ENCODE measurements at places on chromosomes 3 and 15.

GRCh38 chr15:27681038-27681437 is 418.1 kb downstream of the OCA2 start:
- no peak for DNase-seq

DNA sequence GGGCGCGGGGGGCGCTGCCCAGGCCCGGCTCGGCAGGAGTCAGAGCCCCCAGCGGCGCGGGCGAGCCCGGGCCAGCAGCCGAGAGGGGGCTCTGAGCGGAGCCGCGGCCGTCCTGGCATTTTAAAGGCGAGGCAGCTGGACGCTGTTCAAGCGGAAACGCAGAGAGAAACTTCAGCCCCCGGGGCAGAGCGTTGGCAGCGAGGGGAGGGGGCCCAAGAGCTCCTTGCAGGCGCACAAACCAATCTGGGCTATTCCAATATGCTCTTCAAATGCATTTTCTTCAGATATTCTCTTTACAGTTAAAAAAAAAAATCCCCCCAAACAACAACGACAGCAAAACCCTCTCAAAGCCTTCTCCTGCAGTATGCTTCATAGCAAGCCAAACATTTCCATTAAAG is at the start of gene CTXND1:
Gene CTXND1, minus strand, starts transcription at position 93 of the 398 bp plus-strand sequence. CDS start 50,264 bp downstream, outside the sequence.
- DNase-seq, result no peak

- no peak for DNase-seq
Observed at GRCh38 chr3:10823516-10823818, 7.4 kb downstream of the SLC6A11 start.

- no peak for DNase-seq
Observed at GRCh38 chr3:11554666-11555065, 89.0 kb downstream of the VGLL4 start.

DNA sequence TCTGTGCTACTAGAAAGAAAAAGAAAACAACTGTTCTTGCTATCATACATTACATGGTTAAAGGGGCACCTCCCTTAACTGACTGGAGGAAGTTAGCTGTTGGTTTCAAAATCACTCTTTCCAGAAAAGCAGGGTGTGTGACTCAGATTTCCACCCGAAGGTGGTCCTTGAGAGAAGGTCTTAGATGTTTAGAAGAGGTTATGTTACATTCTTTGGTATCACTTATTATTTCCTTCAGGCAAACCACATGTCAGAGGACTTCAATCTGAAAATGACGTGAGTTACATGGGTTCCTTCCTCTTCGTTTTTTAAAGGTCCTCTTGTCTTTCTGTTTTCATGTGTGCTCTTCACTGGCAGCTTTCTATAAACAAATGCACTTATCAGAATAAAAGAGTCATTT is 307.9 kb upstream of the CBLB start:
- peak; percentile 18 for DNase-seq

DNA sequence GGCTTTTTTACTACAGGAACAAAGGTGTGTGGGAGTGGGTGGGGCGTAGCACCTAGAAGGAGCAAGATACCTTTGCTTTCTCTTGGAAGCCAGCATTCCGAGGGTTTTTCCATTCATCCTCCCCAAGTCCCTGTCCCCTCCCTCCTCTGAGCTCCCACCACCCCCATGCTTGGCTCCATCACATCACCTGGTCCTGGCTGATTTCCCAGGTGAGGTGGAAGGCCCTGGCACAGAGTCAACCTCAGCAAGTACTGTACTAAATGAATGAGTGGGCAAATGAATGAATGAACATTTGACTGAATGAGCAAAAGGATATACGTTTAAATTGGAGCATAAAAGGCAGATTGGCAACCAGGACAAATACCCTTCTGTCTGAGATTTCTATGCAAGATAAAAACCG is 45.4 kb downstream of the DZIP1L start:
- no peak for DNase-seq

- no peak for DNase-seq
Observed at GRCh38 chr3:171346582-171347300, 113.5 kb downstream of the TNIK start.

DNA sequence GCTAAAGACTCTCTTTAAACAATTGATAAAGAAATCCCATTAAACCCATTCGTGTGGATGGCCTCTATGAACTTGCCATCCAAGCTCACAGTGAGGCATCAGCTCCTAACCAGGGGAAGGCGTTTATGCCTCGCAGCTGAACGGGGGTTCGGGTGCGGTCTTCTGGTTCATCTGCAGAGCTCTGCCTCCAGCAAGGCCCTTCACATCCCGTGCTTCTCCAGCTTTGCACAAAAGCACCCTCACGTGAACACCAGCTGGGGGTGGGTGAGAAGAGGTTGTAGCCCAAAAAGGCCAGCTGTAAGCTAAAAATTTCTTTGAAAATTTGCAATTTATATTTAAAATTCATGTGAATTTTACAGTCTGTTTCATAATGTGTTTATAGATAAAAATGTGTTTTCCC is 39.5 kb upstream of the ZNF148 start:
- DNase-seq, result no peak

- DNase-seq, result no peak
Observed at GRCh38 chr3:49296781-49297411, 19.9 kb upstream of the C3orf62 start.

DNA sequence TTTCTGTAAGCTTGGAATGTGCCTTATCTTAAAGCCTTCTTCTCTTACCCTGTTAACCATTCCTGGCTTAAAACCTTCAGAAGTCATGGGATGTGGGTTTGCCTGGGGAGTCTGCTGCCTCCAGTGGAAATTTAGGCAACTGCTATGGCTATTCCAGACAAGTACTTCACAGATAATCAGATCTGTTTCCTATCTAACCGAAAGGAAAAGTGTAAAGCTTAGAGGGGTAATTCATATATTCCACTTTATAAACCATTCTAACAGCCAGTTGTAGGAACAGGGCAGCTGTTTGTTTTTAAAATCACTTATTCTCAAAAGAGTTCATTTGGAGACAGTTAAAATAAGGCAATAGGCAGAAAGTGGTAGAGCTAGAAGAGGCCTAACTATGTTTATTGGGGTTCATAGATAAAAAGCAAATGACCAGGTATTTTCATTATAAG is 219.9 kb downstream of the TCF12 start:
- DNase-seq, result no peak

DNA sequence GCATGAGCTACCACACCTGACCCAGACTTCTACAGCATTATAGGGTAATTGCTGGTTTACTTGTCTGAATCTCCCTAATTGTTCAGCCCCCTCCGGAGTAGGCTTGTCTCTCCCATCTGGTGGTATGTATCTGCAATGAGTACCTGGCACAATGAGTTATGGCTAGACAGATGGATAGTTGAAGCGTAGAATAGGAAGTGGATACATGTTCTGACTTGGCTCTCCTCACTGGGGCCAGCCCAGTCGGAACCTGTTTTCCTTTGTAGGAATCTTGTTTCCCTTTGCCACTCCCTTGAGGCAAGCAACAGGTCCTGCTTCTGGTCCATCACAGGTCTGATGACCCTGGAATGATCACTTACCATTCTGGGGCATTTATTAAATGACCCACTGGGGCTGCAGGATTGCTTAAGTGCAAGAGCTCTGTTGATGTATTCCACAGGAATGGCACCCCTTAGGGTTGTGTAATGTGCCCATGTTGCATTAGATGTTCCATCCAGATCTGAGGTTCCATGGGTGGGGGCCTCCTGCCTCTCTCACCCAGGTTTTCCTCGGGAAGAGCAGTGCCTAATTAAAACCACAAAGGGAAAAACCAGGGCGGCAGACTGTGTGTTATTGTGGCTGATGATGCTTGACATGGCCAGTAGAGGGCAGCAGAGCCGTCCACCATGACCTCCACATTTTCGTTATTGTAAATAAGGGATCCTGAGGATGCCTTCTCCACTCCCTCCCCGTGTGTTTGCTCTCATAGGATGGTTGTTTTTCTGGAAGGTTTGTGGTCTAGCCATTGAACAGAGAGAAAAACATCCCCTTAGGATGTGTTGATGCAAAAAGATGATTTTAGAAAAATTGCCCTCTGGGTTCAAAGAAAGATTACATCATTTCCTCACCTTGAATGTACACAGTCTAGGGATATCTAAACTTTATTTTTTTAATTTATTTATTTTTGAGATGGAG is 58.0 kb downstream of the CMTM8 start:
- DNase-seq, result peak; percentile 38

DNA sequence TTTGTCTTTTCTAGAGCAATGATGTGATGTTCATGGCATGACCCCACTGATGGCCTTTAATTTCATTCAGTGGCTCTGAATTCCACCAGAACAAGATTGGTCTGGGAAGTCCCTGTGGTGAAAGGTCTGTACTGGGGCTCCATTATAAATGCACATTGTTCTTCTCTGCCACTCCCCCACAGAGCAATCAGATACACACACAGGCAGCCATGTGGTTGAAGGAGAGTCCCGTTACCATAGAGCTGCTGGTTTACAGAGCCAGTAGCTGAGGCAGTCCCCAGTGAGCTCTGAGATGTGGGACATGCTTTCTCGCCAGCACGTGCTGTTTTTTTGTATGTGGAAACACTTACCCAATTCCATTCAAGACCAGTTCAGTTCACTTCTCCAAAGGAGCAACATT is 172.7 kb upstream of the TRIM42 start:
- no peak for DNase-seq

DNA sequence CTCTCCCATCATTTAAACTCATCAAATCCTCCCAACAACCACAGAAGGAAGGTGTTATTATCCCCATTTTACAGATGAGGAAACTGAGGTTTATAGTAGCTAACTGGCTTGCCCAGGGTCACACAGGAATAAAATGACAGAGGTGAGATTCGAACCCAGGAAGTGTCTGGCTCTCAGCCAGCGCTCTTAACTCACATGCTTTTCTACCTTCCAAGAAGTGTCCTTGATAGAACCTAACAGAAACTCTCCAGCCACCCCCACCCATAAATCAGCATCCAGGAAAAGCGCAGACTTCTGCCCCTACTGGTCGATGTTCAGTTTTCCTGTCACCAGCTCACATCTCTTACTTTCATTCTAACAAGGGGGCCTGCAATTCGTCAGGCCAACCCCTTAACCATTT is 51.7 kb downstream of the SPATA12 start:
- DNase-seq, result no peak

GRCh38 chr3:78873641-78874040 is 894.2 kb downstream of the ROBO1 start:
- DNase-seq, result no peak

GRCh38 chr3:117104792-117105191 is 395.2 kb downstream of the TUSC7 start:
- DNase-seq, result no peak

- DNase-seq, result no peak
Observed at GRCh38 chr15:67755264-67755663, 70.0 kb upstream of the SKOR1 start.

GRCh38 chr15:56774356-56774755 is 41.0 kb upstream of the ZNF280D start:
- DNase-seq, result no peak

GRCh38 chr15:48479751-48480150 is 148.5 kb downstream of the DUT start:
- no peak for DNase-seq

GRCh38 chr3:196916221-196916620 is 26.1 kb downstream of the NCBP2 start:
- no peak for DNase-seq

All from stimulated activated CD4-positive, alpha-beta T cell treated with anti-CD3 and anti-CD28 coated beads, TNF-alpha, amount 100 ng/mL, for 24 hours (primary cell).